NCI-H1092 (cell line): ENCODE measurements at places on chromosomes 12 and 14.

- no peak for DNase-seq
Measured at GRCh38 chr12:63525831-63526230, 142.5 kb downstream of the DPY19L2 start.

GRCh38 chr14:104795781-104796686, 486 bp upstream of the AKT1 start:
- DNase-seq: no peak

DNA sequence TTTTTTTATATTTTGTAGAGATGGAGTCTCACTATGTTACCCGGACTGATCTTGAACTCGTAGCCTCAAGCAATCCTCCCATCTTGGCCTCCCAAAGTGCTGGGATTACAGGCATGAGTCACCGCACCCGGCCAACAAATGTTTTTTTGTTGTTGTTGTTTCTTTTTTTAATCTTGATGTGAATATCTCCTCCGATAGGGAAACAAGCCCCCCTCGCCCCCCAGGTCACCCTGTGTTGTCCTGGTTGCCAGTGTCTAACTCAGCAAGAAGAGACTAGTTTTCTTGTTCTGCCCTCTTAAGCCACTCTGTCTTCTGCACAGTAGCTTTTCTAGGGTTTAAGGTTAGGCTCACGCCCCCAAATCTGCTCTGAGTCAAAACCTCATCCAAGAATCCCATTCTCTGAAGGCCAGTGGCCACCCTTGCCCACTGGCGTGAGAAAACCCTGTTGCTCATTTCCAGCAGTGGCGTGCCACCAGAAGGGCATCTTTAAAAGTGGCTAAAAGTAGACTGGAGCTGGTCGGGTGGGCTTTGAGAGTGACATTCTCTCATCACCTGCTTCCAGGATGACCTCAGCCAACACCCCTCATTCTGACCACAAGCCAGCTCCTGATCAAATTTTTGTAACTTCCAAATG, 42.7 kb downstream of the C14orf132 start:
- DNase-seq: no peak

DNA sequence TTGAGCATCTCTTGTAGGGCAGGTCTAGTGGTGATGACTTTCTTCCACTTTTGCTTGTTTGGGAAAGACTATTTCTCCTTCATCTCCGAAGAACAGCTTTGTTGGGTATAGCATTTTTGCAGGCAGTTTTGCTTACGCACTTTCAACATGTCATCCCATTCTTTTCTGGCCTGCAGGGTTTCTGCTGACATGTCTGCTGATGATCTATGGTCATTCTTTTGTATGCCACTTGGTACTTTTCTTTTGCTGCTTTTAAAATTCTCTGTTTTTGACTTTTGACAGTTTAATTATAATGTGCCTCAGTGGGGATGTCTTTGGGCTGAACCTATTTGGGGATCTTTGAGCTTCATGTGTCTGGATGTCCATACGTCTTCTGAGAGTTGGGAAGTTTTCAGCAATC, 78.2 kb downstream of the PTHLH start:
- DNase-seq: no peak

DNA sequence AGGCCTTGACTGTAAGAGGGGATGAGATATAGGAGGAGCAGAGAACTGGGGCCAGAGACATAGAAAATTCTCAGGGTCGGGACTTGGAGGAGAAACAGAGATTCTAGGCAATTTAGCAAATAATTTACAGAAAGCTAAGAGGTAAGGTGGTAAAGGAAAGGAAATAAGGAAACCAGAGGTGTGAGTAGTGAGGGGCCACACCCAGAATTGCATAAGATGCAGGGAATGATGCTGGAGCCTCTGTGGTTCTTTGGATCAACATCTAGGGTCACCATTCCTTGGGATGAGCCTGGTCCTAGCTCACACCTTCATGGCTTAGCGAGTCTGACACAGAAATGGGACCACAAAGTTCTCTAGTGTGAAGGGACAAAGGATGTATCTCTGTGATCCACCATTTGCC, 949 bp upstream of the SDR9C7 start:
- no peak for DNase-seq

GRCh38 chr12:20507056-20507455, 138.7 kb downstream of the PDE3A start:
- DNase-seq: no peak

- no peak for DNase-seq
Measured at GRCh38 chr12:71755146-71755892, 656 bp downstream of the RAB21 start.

DNA sequence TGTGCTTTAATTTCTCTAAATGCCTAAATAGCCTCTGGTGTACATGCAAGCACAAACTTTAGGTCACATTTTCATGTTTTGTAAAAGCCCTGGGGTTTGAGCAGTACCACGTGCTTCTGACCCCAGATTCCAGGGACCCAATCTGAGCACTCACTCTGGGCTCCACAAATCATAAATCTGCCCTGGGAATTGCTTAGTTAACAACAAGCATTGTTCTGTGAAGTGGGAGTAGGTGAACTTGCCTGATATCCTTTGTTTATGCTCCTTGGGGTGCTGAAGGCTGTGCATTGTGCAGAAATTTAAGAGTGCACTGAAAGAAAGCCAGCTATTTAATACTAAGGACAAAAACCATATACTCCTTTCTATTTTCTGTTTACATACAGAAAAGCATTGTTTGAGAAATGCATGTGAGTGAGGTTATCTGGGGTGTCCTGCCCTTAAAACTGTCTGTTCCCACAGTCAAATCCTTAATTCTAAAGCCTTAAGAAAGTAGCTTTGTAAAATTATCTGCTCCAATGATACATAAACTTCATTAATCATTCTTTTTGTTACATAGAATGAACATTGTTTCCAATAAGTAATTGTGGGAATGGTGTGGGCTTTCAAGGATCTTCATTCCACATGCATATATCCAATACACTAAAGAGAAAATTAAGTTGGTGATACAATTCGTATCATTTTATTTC, 258.6 kb upstream of the NPAS3 start:
- no peak for DNase-seq

DNA sequence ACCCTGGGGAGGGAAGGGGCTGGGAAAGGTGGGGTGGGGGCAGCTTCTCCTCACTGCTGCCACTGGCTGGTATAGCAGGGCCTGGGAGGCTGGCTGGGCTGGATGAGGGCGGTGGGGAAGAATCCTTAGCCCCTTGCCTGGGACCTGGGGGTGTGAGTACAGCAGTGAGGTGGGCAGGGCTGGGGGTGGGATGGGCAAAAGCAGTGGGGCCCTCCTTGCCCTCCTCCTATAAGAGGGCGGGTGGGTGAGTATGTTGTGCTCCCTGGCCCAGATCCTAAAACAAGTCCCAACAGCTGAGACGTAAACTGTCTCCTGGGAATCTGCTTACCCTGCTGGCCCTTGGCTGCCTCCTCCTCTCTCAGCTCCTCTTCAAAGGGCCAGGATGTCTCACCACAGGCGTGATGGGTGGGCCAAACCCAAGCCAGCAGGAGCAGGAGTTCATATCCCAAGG, 2.2 kb downstream of the NCKAP5L start:
- no peak for DNase-seq

DNA sequence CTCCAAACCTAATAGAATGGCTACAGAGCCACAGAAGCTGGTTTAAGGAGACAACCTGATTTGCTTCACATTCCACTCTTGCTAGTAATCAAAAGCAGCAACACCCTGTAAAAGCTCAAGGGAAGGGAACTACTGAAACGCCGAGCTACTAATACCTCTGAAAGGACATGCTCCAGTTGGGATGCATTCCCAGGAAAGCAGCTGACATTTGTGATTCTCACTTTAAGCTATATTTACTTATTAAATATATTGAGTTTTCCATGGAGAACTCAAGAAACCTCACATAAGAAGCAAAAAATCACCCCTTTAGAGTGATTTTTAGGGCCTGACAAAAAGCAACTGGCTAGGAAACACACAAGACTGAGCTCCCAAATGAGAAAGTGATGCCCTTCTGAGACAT, 1073.0 kb upstream of the FLRT2 start:
- DNase-seq: no peak

DNA sequence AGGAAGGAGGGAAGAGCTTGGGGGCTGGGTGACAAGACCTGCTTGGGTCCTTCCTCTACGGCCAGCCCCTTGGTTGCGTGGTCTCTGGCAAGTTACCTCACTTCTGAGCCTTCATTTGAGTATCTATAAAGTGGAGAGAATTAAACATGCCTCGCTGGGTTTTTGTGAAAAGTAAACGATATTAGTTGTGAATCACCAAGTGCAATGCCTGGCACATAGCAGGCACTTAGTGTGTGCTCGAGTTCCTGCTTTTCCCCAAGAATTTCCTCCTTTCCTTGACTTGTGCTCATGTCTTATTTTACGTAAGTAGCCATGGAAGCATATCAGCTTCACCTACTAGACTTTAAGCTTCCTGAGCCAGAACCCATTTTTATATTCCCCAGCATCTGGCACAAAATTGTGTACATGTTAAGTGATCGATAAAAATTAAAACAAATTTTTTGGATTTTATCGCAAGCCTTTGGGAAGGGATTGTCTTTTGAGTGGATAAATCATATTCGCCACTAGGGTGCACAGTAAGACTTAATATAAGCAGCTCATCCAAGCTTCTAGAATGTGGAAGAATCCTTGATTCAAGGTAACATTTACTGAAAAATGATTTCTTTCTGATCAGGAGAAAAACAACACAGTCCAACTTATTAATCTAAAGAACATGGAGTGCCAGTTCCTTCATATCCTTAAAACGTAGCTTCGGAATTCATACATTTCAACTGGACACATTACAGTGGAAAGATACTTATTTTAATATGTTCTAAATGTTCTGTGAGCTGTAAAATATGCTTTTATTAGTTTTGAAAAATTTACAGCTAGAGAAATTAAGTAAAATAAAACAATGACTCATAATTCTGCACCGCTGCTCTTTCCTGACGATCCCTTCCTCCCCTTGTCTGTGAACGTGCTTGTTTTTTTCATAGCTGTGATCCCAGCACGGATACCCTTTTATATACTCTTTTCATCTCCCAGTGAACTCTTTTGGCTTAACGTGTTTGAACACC, 62.0 kb downstream of the SLC25A47 start:
- DNase-seq: no peak

GRCh38 chr14:59439256-59439965, 25.8 kb downstream of the GPR135 start:
- no peak for DNase-seq

- no peak for DNase-seq
Measured at GRCh38 chr12:12919666-12920435, 28.5 kb downstream of the GPRC5A start.

- DNase-seq: no peak
Measured at GRCh38 chr12:125871811-125872594, 806.8 kb downstream of the AACS start.

- DNase-seq: no peak
Measured at GRCh38 chr12:114774197-114774596, 90.2 kb upstream of the TBX3 start.

DNA sequence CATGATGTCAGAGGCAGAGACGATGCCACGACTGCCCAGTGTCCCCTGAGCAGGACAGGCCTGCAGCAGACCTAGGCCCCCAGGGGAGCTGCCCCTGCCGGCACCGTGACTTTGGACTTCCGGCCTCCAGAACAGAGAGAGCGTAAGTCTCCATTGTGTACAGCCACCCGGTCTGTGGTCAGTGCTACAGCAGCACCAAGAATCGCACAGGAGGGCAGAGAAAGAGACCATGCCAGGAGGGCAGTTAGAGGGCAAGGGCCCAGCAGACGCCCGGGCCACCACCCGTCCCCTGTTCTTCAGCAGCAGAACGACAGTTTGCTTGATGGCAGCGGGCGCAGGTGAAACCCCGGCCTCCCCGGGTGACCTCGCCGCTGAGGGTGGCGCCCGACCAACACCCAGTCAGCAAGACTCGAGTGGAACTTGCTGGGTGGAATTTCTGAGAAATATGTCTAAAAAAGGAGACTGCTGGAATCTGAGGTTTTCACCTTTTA, 19.7 kb downstream of the GALNT9 start:
- no peak for DNase-seq

GRCh38 chr12:40158592-40159111, 52.8 kb upstream of the SLC2A13 start:
- DNase-seq: no peak

DNA sequence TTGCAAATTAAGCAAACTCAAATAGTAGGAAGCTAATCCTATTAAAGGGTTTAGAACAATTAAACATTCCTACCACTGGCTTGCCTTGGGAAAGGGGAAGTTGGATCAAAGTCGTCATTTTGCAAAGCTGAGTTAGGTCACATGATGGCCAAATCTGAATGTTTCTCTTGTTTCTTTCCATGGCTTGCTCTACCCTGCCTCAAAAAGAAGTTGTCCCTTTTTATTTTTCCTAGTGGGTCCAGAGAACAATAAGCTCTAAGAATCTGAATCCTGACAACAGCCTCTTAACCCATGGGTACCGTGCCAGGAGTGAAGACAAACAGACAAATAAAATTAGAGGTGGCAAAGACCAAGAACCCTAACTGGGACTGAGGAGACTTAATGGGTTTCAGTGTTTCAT, 26.2 kb upstream of the NPFF start:
- DNase-seq: no peak

GRCh38 chr12:3335078-3335487, 155.9 kb upstream of the PRMT8 start:
- no peak for DNase-seq

DNA sequence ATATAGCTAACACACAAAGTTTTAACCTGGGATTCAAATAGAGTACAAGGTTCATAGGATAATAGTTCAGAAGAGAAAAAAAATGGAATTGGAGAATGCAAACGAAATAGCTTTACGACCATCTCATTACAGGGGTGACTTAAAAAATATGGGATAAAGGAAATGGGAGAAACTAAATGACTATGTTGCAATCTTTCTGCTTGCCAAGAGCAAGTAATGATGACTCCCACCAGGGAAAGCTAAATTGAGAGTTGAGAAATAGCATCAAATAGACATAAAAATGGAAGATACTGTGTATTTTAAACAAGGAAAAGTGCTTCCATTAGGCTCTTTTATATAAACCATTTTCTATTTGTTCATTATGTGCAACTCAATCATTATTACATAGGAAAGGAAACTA, 155.7 kb upstream of the ATXN7L3B start:
- DNase-seq: no peak

GRCh38 chr14:22394616-22395015, 194.4 kb downstream of the DAD1 start:
- no peak for DNase-seq

DNA sequence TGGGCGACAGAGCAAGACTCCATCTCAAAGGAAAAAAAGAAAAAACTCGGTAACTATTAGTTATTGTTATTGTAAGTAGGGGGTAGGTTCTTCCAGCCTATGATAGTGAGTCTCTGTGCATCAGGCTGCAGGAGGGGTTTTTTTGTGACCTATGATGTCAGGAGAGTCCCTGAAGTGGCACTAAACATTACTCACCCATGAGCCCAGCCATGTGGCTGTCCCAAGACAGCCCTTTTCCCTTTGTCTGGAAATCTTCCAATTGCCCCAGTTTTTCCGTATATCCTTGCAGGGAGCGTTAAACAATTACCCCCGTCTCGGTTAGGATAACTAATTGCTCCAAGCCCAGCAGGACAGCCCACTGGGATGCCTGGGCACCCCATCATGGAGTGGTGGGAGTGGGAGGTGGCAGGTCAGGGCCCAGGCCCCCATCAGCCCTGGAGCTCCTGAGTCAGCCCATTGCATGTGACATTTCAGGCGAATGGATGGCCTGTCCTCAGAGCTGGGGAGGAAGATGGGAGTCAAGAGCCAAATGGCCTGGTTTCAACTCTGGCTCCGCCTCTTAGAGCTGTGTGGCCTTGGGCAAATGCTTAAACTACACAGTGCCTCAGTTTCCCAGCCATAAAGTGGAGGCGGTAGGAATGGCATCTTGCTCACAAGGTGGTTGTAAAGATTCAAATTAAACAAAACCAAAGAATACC, 16.4 kb downstream of the PHETA1 start:
- DNase-seq: no peak
